ENCODE measurements at places on chromosomes 13 and 19.

DNA sequence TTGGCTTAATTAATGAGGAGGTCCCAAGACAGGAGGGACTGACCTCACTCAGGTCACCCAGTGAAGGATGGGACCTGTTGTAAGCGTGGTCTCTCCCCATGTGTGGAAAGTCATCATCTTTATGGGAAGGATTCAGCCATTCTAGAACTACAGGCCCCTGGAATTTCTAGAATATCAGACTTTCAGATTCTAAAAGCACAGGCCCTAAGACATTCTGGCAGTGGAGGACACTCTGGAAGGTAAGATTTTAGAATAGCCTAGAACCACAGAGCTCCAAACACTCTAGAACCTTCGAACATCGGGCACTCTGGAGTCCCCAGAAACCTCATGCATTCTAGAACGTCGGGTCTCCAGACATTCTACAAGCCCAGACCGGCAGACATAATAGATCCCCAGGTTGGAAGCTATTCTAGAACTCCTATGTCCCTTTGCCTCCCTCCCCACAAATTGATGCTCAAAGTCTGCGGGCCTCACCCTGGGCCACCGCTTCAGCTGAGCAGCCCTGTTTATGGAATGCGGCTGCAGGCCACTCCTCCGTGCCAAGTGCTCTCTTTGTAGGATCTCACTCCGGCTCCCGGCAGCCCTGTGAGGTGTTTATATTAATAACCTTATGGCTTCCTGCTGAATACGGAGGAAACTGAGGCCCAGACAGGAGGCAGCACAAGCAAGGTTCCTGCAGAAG, 1.9 kb upstream of the KLK15 start:
- H3K4me3 ChIP-seq, result peak overlapping the region; percentile 78
- H3K27me3 ChIP-seq, result peaks cover 2% of the 10 kb centered on the region
- no peaks in the 10 kb centered on the region for H3K4me1 ChIP-seq

GRCh38 chr13:53847502-53847901, 818.9 kb downstream of the OLFM4 start:
- no peak for DNase-seq
- H3K36me3 ChIP-seq, result no peaks in the 10 kb centered on the region
- no peak overlapping the region for H3K4me3 ChIP-seq
- no peaks in the 10 kb centered on the region for H3K4me1 ChIP-seq
- no peaks in the 10 kb centered on the region for H3K27me3 ChIP-seq

DNA sequence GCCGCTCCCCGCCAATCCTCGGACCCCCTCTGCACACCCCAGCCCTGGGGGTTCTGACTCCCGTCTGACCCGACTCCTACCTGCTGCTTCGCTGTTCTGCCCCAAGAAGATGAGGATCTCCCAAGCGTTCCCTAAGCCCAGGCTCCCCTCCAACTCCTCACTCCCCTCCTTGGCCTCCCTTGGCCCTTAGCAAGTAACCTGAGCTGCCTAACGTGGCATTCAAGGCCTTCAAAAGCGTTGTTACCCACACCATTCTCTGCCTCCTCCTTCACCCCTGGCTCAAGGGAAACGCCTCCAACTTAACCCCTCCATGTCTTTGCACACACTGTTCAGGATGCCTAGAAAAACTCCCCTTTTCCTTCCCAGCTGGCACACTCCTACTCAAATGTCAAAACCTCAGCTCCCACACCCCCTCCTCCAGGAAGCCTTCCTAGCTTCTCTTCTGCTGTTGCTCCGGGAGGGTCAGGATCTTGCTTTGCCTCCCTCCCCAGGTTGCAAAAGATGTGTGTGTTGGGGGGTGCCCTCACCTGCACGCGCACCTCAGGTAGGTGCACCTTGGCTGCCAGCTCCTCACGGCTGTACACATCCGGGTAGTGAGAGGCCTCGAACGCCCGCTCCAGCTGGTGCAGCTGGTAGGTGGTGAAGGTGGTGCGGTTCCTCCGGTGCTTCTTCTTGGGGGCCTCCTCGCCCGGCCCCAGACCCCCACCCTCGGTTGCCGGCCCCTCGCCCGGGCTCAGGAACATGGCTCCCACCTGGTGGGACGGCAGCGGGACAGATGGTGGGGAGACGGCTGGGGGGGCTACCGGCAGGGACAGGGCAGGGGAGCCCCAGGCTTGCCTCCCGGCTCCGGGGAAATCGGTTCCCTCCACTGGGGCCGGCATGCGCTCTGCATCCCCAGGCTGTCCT, 775 bp downstream of the RAX2 start:
- H3K4me3 ChIP-seq, result no peak overlapping the region

DNA sequence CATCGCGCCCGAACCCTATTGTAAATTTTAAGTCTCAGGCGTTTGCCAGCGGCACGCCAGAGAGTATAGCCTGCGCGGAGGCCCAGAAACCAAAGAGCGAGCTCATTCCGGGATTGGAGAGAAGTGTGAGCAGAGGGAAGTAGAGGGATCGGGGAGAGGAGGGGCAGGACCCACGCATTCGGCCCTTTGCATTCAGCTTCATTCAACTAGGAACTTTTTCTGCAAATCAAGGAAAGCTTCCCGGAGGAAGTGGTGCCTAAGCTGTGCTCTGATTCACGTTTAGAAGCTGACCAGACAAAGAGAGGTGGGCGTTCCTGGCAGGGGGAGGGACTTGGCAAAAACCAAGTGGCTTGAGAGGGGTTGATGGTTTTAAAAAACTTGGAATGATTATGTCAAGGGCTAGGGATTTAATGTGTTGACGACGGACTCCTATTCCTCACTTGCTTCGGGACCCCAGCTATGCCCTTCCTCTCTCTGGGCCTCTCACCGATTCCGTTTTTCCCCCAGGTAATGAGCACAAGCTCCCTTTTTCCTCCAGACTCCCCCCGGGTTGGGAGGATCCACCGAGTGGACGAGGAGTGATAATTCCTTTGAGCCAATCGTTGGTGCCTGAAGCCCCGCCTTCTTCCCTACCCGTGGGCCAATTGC, 811 bp upstream of the PRMT1 start:
- H3K27ac ChIP-seq, result peak overlapping the region; percentile 91
- H3K36me3 ChIP-seq, result peaks cover 3% of the 10 kb centered on the region
- H3K4me1 ChIP-seq, result peaks cover 8% of the 10 kb centered on the region

GRCh38 chr13:112757759-112758086, 67.9 kb downstream of the ATP11A start:
- no peak overlapping the region for H3K4me3 ChIP-seq
- no peaks in the 10 kb centered on the region for H3K27me3 ChIP-seq
- no peaks in the 10 kb centered on the region for H3K36me3 ChIP-seq
- no peak for DNase-seq
- no peaks in the 10 kb centered on the region for H3K4me1 ChIP-seq
- no peak overlapping the region for H3K27ac ChIP-seq

GRCh38 chr13:84607261-84608013, 725.2 kb upstream of the SLITRK1 start:
- H3K4me1 ChIP-seq, result no peaks in the 10 kb centered on the region
- no peak overlapping the region for H3K4me3 ChIP-seq
- H3K36me3 ChIP-seq, result no peaks in the 10 kb centered on the region
- H3K27me3 ChIP-seq, result no peaks in the 10 kb centered on the region

- no peak for DNase-seq
- H3K36me3 ChIP-seq, result no peaks in the 10 kb centered on the region
- no peak overlapping the region for H3K27ac ChIP-seq
- H3K4me3 ChIP-seq, result no peak overlapping the region
Measured at GRCh38 chr13:99926014-99926731, 45.4 kb downstream of the ZIC5 start.

DNA sequence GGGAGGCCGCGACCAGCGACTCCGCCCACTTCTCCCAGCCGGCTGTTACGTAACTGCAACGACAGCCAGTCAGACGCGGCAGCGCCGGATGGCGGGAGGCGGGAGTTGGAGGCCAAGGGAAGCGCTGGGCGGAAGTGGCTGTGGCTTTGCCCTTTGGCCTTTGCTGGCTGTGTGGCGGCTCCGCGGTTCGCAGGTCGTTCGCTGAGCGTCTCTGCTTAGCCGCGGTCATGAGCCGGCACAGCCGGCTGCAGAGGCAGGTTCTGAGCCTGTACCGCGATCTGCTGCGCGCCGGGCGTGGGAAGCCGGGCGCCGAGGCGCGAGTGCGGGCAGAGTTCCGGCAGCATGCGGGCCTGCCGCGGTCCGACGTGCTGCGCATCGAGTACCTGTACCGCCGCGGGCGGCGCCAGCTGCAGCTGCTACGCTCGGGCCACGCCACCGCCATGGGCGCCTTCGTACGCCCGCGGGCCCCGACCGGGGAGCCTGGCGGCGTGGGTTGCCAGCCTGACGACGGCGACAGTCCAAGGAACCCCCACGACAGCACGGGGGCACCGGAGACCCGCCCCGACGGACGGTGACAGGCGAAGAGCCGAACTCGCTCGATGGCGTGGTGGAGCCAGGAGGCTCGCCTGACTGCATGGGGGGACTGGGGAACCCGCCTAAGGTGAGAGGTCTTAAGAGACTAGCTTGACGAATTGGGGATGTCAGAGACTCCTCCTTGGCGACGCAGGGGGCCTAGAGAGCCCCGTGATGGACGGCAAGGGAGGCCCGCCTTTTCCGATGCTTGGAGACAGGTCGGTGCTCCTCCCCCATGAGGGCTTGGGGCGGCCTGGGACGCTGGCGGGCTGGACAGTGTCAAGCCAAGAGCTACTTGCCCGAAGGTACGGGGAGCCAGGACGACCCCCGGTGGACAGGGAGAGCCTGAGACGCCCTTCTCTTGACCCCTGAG, at the start of gene SDHAF1:
SDHAF1 (plus strand) TSS at position 141 of the 946 bp plus-strand sequence; CDS start at position 228, 87 bp downstream.
- H3K4me3 ChIP-seq, result peak within 1 kb of the TSS; percentile 88
- peak; percentile 95 for DNase-seq
- no peak within 1 kb of the TSS for H3K27ac ChIP-seq
- H3K27me3 ChIP-seq, result no peaks in the 10 kb centered on the region
- H3K4me1 ChIP-seq, result peaks cover 2% of the 10 kb centered on the region

DNA sequence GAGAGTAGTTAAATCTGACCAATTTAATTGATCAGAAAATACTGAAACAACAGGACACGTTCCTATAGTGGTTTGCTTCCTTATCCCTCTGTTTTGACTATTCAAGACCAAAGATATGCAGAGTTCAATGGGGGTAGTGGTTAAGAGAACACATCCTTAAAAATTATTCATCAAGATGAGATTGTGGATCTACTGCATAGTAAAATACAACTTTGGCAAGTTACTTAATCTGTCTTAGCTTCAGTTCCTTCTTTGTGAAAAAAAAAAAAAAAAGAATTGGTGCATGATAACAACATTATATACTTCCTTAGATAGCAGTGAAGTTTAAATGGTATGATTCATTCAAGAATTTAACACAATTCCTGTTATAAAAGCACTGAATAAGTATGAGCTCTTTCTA, 552.1 kb downstream of the DCT start:
- no peaks in the 10 kb centered on the region for H3K4me1 ChIP-seq
- no peak overlapping the region for H3K4me3 ChIP-seq
- H3K27ac ChIP-seq, result no peak overlapping the region
- DNase-seq, result no peak
- H3K27me3 ChIP-seq, result no peaks in the 10 kb centered on the region
- no peaks in the 10 kb centered on the region for H3K36me3 ChIP-seq

GRCh38 chr13:93086329-93086728, 140.3 kb upstream of the GPC6 start:
- no peaks in the 10 kb centered on the region for H3K4me1 ChIP-seq
- DNase-seq, result no peak
- H3K27me3 ChIP-seq, result no peaks in the 10 kb centered on the region
- H3K27ac ChIP-seq, result no peak overlapping the region

DNA sequence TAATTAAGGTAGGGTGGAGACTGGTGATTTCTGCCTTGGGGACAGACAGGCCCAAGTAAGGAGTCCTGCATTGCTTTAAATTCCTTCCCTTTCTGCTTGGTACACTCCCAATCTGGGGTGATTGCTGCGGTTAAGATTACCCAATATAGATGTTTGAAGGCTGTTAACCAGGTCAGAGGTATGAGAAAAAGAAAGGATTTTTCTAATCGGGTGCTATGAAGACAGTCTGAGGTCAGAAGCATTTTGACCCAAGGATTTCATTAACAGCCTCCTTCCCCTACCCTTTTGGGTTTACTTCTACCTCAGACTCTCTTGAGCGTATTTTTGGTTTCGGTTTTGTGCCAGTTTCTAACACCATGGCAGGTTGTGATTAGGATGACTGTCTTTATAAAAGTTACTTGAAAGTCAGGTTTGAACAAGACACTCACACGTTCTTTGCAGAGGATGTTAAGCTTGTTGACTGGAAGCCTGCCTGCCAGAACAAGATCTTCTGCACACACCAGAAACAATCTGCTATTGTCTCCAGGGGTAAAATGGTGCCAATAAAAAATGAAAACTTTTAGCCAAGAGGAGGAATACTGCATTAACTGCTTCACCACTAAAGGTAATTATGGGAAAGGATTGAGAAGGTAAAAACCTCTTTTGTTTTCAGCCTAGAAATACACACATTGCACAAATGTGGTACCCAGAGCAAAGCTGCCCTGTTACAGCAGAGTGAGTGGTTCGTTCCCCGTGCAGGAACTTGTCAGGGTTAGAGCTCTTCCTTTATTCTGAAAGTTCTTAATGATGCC, 108.8 kb downstream of the NDFIP2 start:
- no peak overlapping the region for H3K27ac ChIP-seq
- H3K4me1 ChIP-seq, result no peaks in the 10 kb centered on the region
- no peak overlapping the region for H3K4me3 ChIP-seq
- H3K36me3 ChIP-seq, result no peaks in the 10 kb centered on the region

GRCh38 chr13:48859272-48860105, 116.2 kb upstream of the FNDC3A start:
- peaks cover 4% of the 10 kb centered on the region for H3K4me1 ChIP-seq
- H3K36me3 ChIP-seq, result no peaks in the 10 kb centered on the region

DNA sequence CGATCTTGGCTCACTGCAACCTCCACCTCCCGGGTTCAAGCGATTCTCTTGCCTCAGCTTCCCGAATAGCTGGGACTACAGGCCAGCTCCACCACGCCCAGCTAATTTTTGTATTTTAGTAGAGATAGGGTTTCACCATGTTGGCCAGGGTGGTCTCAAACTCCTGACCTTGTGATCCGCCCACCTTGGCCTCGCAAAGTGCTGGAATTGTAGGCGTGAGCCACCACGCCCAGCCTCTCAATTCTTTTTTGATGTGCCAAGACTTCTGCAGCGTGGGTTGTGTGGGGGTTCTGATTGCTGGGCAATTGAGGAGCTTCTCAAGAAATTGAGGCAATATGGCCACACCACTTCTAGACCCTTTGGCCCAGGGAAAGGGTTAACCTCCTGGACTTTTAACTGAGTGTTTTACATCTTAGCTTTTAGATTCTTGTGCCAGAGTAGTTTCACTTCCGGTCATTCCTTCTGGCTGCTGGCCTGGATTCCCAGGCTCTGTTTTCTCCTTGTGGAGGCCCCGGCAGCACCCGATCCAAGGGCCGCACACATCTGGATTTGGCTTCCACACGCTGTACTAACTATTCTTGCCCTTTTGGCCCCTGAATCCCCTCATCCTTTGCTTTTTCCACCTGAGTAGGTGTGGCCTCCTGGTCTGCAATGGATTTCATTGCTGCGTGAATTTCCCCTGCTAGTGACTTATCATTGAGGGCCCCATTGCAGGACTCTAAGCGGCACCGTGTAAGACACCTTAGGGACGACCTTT, 14.7 kb downstream of the SMARCA4 start:
- H3K27ac ChIP-seq, result no peak overlapping the region
- H3K27me3 ChIP-seq, result no peaks in the 10 kb centered on the region
- no peaks in the 10 kb centered on the region for H3K36me3 ChIP-seq
- H3K4me1 ChIP-seq, result no peaks in the 10 kb centered on the region
- DNase-seq, result no peak
- no peak overlapping the region for H3K4me3 ChIP-seq
